Activated CD4-positive, alpha-beta T cell treated with anti-CD3 and anti-CD28 coated beads, Interleukin-2, amount 50 U/mL, for 16 hours (primary cell): ENCODE measurements at places on chromosomes 3 and 15.
A peak's percentile ranks its signal among the peaks of the same experiment; 100 is the strongest.

- DNase-seq = peak; percentile 7
Measured at GRCh38 chr3:157429708-157430107, 6.9 kb upstream of the PTX3 start.

DNA sequence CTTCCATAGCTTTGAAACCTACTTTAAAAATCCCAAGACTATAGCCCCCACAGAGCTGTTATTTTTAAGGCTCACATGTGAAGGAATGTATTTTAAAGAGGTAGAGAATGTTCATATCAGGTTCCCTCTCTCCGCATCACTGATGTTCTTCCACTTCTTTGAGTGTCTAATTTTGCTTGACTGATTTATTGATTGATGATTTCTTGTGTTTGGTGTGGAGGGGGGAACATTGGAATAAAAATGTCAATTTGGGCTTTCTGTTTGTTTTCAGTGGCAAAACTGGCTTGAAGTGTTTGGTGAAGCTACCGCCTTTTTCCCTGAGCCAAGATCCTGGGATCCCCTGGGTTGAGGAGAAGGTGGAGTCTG is 2.7 kb upstream of the TMEM212 start:
- DNase-seq = no peak

DNA sequence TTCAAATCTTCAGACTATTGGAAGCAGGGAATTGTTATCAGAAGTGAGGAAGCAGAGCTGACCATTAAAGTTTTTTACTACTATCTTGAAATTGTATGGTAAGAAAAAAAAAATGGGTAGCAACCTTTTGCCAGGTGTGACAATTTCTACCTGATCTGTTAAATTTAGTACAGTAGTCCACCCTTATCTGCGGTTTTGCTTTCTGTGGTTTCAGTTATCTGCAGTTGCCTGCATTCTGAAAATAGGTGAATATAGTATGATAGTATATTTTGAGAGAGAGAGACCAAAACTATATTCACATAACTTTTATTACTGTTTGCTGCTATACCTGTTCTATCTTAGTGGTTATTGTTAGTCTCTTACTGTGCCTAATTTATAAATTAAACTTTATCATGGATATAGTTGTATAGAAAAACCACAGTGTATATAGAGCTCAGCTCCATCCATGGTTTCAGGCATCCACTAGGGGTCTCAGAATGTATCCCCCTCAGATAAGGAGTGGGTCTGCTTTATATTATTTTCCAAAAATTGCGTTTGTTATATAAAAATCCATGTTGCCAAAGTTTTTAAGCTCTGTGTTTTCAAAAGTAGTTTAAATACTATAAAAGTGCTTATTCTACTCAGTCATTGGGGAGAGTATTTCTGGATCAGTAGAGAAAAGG is 69.9 kb downstream of the PTPRG start:
- no peak for DNase-seq

DNA sequence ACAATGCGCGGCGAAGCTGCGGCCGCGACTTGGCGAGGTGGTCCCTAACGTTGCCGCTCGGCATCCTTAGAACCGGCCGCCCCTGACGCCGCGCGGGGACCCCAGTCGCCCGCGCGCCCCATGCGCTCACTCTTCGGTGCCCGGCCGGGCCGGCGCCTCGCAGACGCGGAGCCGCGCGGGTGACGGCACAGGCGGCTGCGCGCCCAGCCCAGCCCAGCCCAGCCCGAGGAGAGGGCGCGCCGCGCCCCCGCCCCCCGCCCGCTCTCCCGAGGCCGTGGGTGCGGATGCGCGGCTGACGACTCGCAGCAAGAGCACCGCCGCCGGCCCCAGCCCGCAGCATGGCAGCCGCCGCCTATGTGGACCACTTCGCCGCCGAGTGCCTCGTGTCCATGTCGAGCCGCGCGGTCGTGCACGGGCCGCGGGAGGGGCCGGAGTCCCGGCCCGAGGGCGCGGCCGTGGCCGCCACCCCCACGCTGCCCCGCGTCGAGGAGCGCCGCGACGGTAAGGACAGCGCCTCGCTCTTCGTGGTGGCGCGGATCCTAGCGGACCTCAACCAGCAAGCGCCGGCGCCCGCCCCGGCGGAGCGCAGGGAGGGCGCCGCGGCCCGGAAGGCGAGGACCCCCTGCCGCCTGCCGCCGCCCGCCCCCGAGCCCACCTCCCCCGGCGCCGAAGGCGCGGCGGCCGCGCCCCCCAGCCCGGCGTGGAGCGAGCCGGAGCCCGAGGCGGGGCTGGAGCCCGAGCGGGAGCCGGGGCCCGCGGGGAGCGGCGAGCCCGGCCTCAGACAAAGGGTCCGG is 437 bp downstream of the KLF13 start:
- DNase-seq = peak; percentile 60

DNA sequence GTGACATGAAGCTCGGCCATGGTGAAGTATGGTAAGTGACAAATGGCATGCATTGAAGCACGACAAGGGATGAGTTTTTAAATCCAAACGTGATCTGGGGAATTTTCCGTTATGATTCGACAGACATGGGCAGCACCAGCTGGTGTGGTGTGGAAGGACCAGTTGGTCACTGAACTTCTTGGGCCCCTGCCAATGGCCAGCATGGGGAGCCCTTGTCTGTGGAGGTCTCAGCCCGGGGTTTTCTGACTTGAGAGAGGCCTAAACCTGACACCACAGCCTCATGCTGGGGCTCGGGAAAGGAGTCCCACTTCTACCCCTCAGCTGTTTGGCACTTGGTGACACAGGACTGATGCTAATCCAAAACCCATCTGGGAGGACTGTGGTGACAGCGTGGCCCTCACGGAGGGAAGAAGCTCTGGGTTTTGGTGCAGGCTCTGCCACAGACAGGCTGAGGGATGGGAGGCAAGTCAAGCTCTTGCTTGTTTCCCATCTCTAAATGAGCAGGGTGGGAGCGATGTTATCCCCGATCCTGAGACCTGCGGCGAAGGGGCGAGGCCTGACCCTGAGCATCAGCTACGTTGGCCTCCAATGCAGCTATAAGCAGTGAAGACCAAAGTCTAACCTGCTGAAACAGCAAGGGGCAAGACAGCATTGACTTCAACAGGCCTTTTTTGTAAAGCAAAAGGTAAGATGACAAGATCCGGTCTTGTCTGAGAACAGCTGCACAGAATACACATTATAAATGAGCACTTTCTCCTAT is 69.5 kb downstream of the ATP1B3 start:
- no peak for DNase-seq

- no peak for DNase-seq
Measured at GRCh38 chr3:42055291-42055690, 35.9 kb upstream of the TRAK1 start.

DNA sequence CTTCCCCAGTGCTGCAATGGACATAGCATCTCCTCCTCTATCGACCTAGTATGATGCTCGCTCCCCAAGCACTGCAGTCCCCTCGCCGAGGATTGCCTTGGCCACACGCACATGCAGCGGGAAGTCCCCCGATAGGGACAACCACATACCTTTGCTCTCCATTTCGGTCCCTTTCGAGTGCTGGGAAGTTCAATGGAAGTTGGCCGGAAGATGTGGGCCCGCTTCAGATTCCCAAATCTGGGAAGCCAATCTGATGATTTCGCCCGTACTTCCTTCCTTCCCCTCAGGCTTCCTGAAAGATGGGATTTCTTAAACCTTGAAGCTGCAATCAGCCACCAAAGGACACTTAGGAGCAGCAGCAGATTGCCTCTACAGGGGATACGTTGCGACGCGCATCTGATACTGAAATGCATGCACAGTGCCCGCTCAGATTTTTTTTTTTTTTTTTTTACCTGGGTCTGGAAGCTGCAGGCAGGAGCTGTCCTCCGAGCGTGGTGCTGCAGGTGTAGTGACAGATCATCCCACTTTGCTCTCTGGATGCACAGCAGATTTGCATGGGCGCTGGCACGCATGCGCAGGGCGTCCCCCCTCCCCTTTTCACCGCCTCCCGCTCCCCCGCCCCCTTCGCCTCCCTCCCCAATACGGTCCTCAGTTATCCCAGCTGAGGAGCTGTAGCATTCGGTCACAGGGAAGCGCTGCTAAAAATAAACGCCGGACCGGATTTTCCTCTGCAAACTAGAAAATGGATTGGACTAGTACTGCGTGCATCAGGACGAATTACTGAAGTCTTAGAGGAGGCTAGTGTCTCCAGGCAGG is at the start of gene FGF12:
Gene FGF12, minus strand, starts transcription at position 510 of the 816 bp plus-strand sequence.
- peak; percentile 1 for DNase-seq

GRCh38 chr3:69425249-69425648 is 39.4 kb upstream of the FRMD4B start:
- DNase-seq = peak; percentile 48

- no peak for DNase-seq
Measured at GRCh38 chr3:23275061-23275460, 71.9 kb downstream of the UBE2E2 start.

DNA sequence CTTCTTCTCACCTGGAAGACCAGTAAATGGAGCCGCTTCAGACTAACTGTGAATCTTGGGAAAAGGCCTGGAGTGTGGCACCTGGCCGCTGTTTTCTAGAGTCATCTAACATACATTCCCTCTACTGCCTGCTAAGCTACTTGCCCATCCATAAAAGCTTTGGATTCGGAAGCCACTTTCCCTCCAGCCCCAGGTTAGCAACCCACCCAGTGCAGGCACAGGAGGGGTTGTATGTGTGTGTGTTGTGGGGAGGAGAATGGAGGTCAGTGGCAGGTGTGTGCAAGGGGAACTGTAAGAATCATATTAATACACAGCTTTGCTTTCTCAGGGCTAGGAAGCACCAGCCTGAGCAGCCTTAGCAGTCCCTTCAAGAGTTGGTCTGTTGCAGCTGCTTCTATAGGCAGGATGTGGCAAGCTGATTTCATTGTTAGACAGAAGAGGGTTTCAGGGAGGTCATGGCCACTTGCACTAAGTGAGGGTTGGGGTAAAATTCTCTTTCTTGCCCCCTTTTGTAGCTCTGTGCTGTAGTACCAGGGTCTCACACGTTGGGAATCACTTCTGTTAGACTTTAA is 8.9 kb downstream of the NSUN3 start:
- peak; percentile 25 for DNase-seq

- DNase-seq = no peak
Measured at GRCh38 chr3:52831500-52832301, 1.2 kb upstream of the ITIH4 start.

DNA sequence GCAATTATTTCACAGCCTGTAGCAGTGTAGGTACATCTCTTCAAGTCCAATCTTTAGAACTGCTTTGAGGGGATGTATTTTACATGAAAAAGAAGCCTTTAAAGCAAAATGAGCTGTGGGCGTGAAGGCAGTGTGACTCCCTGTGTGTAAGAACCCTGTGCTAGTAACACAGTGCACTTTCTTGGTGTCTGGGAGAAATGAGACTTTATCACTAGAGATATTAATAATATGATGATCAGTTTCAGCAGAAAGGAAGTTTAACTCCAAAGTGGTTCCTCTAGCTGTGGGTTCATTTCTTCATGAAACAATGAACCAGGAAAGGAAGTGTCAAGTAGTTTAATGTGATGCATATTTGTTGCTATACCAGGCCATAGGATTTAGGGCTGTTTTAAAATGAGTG is 41.5 kb downstream of the SLCO3A1 start:
- no peak for DNase-seq

DNA sequence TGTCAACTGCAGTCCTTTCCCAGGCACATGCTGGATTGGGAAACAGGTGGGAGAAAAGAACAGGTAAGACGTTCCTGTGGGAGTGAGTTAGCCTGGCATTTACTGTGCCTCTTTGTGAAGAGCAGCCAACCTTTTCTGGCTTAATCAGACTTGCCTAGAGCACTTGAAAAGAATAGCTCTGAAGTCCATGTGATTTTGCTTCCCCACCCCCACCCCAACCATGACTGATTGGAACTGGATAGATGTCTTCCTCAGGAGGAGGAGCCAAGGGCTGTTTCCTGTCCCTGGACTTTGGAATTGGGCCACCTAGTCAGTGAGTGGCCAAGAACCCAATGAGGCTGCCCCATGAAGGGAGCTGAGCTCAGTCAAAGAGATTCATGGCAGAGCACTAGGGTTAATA is 4.7 kb upstream of the TMEM41A start:
- no peak for DNase-seq

- peak; percentile 62 for DNase-seq
Measured at GRCh38 chr3:113035387-113035982, 44.7 kb downstream of the GTPBP8 start.

GRCh38 chr3:24541935-24542334 is 47.3 kb upstream of the THRB start:
- no peak for DNase-seq

GRCh38 chr3:181808053-181808452 is 96.3 kb downstream of the SOX2 start:
- DNase-seq = no peak

DNA sequence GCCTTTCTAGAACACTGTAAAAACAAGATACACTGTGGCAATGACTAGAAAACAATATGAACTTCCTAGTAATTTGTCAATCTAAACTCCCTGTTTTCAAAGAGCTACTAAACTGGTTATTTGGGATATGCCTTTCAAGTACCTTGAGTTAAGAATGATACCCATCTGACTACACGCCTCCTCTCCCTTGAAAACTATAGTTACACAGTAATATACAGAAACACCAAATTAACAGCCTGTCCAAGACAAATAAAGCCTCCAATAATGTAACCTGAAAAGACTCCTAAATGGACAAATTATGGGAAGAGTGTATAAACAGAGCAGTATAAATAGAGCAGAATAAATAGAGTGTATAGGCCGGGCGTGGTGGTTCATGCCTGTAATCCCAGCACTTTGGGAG is 70.1 kb downstream of the SMARCC1 start:
- no peak for DNase-seq

DNA sequence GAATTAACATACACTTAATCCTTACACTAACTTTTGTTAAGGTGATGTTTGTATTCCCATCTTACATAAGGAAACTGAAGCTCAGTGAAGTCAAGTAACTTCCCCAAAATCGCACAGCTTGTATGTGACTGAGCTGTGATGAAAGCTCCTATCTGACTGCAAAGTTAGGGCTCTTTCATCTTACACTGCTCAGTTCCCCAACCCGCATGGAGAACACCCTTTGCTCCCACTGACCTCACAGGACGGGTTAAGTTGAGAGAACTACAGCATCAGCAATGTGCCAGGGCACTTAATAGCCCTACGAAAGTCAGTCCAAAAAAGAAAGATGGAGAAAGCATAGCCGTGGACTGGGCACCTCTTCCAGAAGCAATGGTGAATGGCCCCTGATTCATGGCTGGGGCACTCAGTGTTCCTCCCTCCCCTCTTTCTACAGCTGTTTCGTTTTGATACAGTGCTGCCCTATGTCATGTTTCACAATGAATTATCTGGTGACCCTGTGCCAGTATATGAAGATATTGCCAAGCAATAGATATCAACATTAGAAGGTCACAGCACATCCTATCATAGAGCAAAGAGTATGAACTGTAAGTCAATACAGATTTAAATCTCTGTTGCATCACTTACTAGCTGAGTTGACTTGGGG is 38.0 kb downstream of the CADPS start:
- DNase-seq = no peak

DNA sequence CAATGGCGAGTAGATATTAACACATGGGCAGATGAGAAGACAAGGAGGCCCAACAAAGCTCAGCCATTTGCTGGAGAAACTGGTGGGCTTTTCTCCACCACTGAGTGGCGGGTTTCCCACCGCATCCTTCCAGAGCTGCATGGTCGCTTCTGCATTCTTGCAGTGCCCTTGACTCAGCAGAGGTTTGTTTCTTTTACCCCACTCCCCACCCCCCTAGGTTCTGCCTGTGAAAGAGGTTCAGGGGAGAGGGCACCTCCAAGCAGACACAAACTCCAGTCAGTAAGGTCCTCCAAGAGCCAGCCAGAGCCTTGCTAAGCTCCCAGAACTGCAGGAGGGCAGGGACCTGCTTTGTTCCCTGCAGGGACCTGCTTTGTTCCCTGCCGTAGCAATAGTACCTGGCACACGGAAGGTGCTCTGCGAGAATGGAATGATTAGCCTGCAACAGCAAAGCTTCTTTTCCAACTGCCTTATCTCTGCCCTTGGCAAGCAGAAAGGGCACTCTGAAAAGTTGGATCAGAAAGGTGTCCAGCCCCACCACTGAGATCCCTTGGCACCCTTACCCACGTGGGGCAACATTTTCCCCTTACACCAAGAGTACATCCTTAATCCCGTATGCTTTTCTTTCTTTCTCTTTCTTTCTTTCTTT is 1.4 kb downstream of the PAQR5 start:
- DNase-seq = no peak
